Left kidney (tissue), 8 donors: ENCODE measurements at places on chromosomes 2 and 18.

GRCh38 chr2:149099298-149099697 lies 60.8 kb downstream of the LYPD6B start:
- no peak for DNase-seq

- no peak for DNase-seq
Observed at GRCh38 chr2:101064868-101065549, 62.9 kb downstream of the RPL31 start.

- DNase-seq, result no peak
Observed at GRCh38 chr2:205857520-205858237, 175.4 kb downstream of the NRP2 start.

DNA sequence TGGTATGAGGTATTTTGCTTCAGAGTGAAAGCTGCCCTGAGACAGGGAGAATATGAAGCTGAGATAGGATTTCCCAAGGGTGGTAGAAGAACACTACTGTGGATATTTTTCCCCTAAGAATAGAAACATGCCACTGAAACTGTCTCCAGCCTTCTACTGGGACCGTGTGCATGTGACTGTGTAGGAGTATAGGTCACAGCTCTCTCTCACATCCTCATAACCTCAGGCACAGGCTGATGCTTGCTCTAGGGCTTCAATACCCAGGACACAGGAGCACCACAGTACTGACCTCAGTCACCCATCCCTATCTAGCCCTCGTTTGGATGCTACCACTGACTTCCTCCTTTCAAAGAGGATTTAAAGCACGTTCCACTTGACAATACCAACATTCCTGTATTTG lies 67.2 kb downstream of the REV1 start:
- no peak for DNase-seq

- no peak for DNase-seq
Observed at GRCh38 chr18:60347526-60348045, 25.0 kb downstream of the MC4R start.

DNA sequence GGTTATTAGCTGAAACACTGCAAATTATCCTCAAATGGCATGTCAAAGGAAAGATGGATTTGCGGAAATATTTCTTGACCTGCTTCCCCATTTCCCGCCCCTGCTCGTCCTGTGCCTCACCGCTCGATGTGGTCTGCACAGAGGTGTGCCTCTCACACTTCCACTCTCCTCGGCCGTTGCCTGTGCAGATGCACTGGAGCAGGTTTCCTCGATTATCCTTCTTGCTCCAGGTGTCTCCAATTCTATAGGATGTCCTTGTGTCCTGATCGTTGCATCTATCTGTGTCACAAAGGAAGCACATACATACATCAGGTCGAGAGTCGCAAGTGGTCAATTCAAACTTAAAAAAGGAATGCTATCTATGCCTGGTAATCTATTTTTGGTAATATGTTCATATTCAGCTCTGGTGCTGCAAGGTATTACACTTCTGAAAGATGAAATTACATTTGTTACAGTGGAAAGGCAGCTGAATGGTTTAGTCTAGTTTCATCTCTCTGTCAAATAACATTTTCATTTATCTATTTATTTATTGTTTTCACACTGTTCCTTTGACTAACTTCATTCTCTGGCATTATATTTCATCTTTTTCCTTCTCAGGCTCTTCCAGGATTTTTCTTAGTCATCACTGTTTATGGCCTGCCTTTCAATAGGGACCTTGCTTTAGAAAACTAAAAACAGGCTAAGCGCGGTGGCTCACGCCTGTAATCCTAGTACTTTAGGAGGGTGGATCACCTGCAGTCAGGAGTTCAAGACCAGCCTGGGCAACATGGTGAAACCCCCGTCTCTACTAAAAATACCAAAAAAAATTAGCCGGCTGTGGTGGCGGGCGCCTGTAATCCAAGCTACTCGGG lies 7.6 kb downstream of the FN1 start:
- DNase-seq, result no peak

DNA sequence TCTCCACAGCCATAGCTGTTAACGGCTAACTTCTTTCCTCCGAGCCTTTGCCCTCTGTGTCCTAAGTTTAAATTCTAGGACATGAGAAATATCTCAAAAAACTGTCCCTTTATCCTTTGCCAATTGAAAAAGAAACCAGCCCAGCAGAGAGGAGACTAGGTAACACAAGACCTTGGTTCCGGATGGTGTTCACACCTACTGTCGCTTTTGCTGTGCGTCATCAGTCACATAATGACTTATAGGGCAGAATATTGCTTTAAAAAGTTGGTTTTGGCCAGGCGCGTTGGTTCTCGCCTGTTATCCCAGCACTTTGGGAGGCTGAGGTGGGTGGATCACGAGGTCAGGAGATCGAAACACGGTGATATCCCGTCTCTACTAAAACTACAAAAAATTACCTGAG lies 66.2 kb downstream of the SP3 start:
- DNase-seq, result no peak
